ENCODE measurements at places on chromosomes 16 and 17.

- DNase-seq: no peak
These were observed 22.8 kb downstream of the NLRC3 start for GRCh38 chr16:3554351-3554928.

- DNase-seq: peak; percentile 84
These were observed 37.3 kb upstream of the MMD start for GRCh38 chr17:55458978-55459377.

DNA sequence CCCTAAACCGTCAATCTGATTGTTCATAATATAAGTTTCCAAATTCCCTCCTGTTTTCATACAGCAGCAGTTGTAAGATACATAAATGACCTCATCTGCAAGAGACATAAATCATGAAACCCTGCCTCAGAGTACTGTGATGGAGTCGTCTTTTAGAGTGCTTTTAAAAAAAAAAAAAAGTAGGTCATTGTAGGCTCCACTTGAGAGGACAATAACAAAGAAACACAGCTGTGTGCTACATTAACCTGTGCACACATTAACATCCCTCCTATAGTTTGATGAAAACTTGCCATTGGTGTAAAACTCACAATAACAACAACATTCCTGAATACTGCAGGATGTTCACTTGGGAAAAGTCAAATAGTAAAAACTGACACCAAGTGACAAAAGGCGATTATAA, 56.5 kb downstream of the XPO6 start:
- DNase-seq: no peak

DNA sequence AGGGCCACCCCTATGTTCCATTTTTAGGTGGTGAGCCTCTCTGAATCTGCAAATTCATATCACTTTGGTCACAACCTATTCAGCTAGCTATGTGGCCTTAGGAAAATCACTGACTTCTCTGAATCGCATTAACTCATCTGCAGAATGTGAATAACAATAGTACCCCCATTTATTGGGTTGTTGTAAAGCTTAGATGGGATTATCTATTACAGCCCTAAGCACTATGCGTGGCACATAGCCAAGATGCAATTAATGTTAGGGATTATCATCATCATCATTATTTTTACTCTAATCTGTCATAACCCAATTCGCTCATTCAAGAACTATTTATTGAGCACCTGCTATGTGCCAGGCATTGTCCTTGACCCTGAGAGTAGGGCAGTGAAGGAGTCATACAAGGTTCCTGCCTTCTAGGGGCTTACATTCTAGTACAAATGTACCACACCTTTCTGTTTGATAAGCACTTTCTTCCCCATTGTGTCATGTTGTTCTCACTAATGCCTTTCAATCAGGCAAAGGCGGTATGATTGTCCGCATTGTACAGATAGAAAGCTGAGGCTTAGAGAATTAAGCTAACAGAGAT, 38.5 kb downstream of the CHD9 start:
- DNase-seq: no peak

GRCh38 chr17:14205992-14206461, 30.6 kb downstream of the CDRT15 start:
- DNase-seq: no peak

Measured in RPMI7951 (cell line).